Common myeloid progenitor, CD34-positive (primary cell): ENCODE measurements at places on chromosomes 7 and 10.

DNA sequence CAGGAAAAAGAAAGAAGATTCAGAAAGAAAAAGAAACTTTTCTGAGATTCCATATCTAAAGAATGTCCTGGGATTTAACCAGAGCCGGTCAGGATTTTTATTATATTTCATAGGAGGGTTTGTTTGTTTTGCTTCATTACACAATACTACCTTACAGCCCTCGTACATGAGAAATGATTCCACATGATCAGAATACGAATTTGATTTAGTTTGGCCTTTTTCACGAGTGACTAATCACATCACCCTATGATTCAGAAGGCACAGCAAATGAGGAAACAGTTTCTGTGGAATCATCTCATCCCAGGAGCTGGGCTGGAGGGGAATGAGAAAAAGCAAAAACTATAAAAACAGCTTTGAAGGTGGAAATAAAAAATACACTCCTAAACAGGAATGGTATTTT, 54.7 kb upstream of the VWC2 start:
- DNase-seq: no peak

DNA sequence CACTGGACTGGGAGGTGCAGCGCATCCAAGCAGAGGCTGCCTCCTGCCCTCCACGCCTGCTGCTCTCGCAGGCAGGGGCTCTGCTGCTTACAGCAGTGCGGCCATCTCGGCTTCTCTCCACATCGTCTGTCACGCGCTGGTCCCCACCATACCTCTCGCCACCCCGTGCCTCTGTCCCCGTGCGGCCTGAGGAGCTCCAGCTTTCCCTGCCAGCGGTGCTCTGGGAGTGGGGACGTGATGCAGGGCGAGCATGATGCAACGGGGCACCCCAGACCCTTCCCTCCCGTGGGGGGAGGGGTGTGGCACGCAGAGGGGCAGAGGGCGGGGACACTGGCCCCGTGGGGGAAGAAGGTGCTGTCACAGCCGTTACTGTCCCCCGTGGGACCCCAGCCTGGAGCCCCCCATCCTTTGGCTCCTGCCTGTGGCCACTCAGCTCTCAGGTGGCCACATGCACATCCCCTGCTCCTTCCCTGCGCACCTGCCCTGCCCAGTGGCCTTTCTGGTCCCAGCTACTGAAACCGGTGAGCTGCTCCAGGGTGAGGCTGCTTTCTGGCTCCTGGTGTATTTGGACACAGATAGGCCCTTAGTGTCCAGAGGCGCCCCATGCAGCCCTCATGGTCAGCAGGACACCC, 9.0 kb downstream of the GET4 start:
- DNase-seq: no peak

GRCh38 chr10:31977440-31978155, 49.0 kb upstream of the ARHGAP12 start:
- DNase-seq: peak; percentile 60

DNA sequence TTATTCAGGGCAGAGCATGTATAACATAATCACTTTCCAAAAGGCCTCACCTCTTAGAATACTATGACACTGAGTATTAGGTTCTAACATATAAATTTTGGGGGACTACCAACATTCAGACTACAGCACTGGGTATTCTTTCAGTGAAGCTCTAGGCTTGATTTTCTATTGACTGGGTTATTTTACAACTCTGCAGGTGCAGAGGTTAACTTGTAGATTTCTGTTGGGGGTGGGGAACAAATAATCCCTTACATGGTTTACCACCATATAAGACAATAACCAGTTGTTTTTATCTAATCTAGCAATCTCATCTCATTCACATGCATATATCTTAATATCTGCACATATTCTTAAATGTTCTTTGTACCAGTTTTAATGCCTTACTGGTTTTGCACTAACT, 73.9 kb downstream of the ATE1 start:
- no peak for DNase-seq

- no peak for DNase-seq
Observed at GRCh38 chr7:13603016-13603415, 386.4 kb downstream of the ETV1 start.

DNA sequence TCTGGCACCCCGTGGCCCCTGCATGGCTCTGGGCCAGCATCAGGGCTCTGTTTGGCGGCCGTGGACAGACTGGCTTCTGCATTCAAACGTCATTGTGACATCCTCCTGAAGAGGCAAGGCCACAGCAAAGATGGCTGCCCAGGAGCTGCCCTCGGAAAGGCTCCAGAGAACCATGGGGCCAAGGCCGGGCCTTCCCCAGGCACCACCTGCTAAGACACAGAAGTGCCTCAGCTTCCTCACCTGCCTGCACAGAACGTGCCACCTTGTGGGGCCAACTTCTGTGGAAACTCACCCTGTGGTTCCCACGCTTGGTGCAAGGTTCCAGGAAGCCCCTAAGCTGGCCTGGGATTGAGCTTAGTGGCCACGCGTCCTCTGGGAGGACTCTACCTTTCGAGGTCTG, 396.9 kb downstream of the PTPRN2 start:
- no peak for DNase-seq

DNA sequence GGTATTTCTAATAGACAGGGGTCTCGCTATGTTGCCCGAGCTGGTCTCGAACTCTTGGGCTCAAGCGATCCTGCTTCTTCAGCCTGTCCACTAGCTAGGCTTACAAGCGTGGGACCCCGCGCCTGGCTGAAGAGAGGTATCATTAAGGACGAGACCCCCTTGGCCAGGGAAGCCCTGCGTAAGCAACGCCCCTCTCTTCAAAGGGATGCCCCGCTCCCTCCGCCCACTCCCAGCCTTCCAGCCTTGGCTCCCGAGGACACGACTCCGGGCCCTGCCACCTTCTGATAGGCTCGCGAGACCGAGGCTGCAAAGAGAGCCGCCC, 220 bp upstream of the ZKSCAN5 start:
- DNase-seq: no peak

GRCh38 chr7:70707823-70708243, 424.1 kb upstream of the GALNT17 start:
- DNase-seq: no peak

GRCh38 chr7:115005953-115006352, 84.1 kb downstream of the MDFIC start:
- DNase-seq: no peak

- no peak for DNase-seq
Observed at GRCh38 chr10:99785646-99786045, 3.2 kb downstream of the ABCC2 start.

GRCh38 chr10:118036281-118036875, 10.4 kb downstream of the RAB11FIP2 start:
- no peak for DNase-seq

DNA sequence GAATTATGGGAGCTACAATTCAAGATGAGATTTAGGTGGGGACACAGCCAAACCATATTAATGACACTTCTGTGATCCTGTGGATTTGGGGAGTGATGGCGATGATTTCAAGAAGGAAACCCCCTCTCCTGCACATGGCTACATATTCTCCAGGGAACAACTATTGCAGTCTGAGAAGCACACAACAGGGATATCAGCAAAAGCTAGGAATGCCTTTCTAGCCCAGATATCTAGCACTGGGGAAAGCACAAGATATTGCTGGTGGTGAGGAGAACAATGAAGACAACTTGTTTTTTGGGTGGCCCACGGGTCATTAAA, 24.3 kb downstream of the EPDR1 start:
- no peak for DNase-seq

- DNase-seq: no peak
Observed at GRCh38 chr7:54813398-54813797, 54.4 kb upstream of the SEC61G start.

DNA sequence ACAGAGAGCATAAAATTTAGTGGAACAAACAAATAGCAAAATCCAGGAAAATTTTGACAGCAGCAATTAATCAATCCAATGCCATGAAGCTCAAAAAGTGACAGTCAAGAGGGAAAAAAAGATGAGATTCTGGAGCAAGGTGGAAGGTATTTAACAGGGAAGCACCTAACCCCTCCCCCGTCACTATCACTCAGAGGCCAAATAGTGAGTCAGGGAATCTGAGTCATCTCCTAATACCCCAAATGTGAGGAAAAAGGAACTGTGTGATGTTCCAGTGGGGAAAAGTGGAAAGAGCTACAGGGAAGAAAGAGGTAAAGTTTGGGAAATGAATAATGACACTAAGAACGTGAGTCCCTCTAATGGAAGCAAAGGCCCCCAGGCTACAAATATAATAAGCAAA, 113.2 kb upstream of the PHF14 start:
- no peak for DNase-seq

- DNase-seq: no peak
Observed at GRCh38 chr10:78513986-78514385, 480.3 kb downstream of the RPS24 start.

- DNase-seq: no peak
Observed at GRCh38 chr7:213324-213993, 21.1 kb downstream of the FAM20C start.

DNA sequence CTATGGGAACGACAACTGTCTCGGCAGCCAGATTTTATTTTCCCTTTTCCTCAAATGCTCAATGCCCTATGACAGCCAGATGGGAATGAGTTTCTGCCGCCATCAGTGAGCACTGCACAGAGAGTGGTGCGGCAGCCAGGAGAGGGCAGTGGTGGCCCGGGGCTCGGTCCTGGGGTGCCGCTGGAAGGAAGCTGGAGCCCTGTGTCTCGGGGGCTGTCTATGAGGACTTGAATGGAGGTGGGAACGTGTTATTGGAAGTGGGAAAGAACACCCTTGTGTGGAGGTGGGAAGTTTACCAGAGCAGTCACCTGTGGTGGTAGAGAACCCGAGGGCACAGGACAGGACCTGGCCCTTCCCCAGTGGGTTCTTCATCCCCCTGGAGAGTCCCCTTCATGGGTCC, 35.8 kb downstream of the JAKMIP3 start:
- no peak for DNase-seq

DNA sequence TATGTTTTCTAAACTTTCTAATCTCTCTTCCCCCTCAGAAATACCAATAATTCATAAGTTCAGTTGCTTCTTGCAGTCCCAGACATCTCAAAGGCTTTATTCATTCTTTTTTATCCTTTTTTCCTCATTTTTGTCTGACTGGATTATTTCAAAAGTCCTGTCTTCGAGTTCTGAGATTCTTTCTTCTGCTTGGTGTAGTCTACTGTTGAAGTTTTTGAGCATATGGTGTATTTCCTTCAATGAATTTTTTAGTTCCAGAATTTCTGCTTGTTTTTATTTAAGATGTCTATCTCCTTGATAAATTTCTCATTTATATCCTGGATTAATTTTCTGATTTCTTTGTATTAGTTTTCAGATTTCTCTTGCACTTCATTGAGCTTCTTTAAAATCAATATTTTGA, 8.4 kb downstream of the TMEM140 start:
- peak; percentile 45 for DNase-seq

GRCh38 chr7:132560825-132561529, 15.3 kb downstream of the PLXNA4 start:
- DNase-seq: no peak

DNA sequence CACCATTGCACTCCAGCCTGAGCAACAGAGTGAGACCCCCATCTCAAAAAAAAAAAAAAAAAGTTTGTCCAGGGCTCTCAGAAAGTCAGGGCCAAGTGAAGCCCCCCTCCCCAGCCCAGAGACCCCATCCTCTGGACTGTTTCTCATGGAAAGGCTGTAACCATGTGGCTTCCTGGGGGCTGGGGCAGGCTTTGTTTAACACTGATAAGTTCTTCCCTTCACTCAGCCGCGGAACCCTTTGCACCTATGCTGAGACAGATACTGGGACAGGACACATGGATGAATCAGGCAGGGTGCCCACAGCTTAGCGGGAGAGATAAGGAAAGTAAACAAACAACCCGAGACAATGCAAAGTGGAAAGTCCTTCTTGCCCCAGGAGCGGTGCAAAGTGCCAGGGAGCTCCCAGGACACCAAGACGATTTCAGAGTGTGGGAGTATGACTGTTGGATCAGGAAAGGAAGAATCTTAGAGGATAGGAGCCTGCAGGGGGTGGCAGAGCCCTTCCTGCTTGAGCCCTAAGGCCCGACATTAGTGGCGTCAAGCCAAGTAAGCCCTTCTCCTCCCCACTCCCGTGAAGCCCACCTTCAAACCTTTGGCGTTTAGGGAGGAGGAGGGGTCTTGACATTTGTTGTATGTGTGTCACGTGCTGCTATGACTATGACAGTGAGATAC, 11.6 kb downstream of the MLXIPL start:
- peak; percentile 17 for DNase-seq

DNA sequence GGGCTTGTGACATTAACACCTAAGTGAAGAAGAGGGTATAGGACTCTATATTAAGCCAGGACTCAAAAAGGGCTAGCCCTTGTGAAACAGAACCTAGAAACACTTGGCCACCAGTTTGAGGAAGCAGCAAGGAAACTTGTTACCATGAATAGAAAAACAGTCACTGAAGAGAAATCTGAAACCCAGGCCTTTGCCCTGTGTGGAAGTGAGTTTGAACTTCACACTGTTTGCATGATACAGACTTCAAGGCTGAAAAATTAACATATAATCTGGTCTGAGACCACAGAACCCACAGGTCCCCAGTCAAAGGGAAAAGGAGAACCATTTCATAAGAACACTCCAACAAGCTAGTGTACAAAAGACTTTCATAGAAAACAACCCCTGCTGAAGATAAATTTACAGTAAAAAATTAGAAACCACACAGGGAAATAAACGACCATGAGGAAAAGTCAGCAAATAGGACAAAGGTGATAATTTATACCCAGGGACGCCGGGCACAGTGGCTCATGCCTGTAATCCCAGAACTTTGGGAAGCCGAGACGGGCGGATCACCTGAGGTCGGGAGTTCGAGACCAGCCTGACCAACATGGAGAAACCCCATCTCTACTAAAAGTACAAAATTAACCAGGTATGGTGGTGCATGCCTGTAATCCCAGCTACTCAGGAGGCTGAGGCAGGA, 76.1 kb downstream of the SKIDA1 start:
- peak; percentile 31 for DNase-seq

DNA sequence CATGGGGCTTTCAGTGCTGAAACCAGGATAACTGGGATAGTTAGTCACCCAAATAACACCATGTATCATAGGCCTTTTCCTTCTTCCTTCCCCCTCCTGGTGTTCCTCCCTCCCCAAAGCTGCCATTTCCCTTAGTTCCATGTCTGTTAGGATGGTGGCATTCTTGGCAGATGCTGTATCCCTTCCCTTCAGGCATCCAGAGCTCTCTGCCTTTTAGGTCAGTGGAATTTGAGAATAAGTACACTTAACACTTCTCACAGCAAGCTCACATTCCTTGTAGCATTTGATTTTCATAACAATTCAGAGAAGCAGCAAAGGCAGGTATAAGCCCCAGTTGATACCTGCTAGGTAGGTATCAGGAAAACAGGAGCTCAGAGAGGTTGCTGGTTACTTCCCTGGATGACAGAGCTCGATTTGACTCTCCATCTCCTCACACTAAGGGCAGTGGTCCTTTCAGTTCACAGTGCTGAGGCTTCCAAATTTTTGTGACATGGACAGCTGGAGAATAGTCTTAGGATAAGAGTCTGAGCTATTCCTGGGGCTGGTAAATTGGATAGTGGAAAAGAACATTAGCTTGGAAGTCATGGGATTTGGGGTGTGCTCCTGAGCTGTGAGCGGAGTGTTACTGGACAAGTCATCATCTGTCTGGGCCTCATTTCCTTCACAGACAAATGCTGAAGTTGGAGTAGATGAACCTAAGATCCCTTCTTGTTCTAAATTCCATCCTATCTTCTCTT, 108.7 kb upstream of the RHOBTB1 start:
- no peak for DNase-seq
